ENCODE measurements at places on chromosomes 16 and 17.

- DNase-seq: no peak
Observed at GRCh38 chr16:10738231-10739077, 5.2 kb upstream of the NUBP1 start.

DNA sequence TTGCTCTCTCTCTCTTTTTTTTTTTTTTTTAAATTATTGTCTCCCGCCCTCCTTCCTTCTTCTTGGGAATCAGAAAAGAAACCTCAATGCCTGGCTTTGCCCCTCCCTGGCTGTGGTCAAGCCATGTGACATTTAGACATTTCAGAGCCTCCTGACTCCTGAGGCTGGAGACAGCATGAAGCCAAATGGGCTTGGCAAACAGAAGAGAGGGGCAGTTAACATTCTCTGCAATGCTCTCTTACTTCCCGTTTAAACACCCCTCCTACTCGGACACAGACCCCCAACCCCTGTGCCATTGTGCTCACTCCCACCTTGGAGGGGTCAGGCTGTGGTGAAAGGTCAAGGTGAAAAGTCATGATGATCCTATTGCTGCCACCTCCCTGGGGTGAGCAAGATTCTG is 14.7 kb upstream of the MEOX1 start:
- DNase-seq: no peak

- peak; percentile 45 for DNase-seq
Observed at GRCh38 chr16:53434377-53435065, at the start of gene RBL2. TSS of gene RBL2 (plus strand) at chr16:53434471. CDS start at chr16:53434557, 86 bp downstream.

DNA sequence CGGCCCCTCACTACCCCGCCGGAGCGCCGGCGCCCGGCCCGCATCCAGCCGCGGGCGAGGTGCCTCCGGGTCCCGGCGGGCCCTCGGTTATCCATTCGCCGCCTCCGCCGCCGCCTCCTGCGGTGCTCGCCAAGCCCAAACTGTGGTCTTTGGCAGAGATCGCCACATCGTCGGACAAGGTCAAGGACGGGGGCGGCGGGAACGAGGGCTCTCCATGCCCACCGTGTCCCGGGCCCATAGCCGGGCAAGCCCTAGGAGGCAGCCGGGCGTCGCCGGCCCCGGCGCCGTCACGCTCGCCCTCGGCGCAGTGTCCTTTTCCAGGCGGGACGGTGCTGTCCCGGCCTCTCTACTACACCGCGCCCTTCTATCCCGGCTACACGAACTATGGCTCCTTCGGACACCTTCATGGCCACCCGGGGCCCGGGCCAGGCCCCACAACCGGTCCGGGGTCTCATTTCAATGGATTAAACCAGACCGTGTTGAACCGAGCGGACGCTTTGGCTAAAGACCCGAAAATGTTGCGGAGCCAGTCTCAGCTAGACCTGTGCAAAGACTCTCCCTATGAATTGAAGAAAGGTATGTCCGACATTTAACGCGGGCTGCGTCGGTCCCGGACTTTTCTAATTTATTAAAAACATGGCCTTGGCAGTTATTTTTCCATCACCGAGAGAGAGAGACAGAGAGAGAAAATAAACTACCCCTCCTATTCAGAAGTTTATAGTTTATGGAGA is 2.8 kb downstream of the IRX5 start:
- no peak for DNase-seq

DNA sequence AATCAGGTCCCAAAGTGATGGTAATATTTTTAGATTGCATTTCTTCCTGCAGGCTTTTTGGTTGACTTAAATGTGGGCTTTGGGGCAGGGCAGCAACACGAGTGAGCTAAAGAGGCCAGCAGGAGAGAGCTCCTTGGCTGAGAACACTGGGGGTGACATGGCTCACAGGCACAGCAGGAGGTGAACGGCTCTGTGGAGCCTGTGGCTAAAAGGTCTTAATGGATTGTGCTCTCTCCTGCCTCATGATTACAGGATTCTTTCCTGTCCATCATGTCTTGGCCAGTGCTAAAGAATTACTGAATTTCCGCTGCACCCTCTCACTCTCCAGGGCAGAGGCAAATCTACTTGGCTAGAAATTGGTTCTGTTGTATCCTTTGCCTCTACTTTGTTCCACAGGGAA is 366.6 kb downstream of the HS3ST4 start:
- no peak for DNase-seq

DNA sequence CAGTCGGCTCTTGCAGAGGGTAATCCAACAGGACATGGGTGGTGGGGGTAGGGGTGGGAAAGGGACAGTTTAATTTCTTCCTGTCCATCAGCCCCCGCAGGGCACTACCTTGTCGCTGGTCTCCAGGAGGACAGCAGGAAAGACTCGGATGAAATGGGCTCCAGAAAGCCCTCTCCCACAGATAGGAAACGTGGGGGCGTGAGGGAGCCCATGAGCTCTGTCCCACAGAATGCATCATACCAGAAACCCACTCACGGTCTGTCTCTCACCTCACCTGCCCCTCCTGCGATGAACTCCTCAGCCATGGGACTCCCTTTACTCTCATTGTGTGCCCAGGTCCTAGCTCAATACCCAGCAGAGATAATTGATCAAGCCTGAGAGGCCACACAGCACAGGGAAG is 240.1 kb downstream of the GSG1L start:
- no peak for DNase-seq

DNA sequence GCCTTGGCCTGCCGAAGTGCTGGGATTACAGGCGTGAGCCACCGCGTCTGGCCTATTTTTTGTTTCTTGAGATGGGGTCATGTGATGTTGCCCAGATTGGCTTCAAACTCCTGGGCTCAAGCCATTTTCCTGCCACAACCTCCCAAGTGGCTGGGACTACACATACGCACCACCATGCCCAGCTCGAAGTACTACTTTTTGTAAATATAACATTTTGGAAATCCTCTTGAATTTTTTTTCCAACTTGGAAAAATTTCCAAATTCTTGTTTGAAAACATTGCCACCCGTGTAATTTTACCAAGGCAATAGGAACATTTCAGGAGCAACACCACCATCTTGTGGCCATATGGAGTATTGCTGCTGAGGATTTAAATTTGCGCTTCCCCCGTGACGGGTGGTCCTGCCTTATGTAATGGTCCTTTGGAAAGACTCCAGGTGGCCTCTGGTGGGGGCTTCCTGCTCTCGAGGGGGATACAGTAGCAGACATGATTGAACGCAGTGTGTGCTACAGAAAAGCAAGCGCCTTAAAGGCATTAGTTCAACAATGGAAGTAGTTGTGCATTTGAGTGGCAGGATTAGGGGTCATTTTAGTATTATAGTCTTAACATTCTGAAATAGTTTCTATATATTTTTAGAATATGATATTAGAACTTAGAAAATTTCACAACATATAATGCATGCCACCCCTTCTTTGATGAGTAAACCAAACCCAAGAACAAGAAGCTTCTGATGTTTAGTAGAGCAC is 8.0 kb downstream of the FLYWCH1 start:
- DNase-seq: peak; percentile 1

- DNase-seq: no peak
Observed at GRCh38 chr16:50083996-50084395, 18.2 kb downstream of the HEATR3 start.

DNA sequence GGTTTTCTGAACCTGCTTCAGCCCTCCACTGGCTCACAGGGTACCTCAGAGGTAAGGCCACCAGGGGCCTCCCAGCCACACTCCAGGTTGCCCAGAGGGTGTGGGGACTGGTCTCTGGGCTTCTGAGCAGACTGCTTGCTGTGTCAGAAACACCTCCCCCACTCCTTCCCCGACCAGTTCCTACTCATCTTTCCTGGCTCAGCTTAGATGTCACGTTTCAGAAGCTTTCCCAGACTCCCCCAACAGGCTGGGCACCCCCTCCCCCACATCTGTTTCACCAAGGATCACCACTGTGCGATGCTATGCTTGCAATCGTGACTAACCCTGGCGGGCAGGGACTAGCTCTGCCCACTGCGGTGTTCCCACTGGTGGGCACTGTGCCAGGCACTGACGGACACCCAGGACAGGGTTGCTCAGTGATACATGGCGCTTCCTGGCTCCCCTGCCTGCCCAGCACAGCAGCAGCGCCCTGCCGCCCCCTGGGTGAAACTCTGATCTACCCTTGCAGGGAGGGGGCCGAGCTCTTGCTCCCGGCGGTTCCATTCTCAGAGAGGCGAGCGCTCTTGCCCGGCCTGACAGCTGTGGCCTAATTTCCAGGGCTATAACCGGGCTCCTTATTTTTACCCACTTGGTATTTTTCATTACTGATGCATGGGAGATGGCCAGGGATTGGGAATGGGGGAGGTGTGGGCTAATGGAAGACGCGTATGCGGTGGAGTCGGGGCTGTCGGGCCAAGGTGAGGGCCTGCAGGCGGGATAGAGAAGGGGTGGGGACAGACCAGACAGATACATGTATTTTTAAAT is 29.4 kb upstream of the MTSS2 start:
- no peak for DNase-seq

DNA sequence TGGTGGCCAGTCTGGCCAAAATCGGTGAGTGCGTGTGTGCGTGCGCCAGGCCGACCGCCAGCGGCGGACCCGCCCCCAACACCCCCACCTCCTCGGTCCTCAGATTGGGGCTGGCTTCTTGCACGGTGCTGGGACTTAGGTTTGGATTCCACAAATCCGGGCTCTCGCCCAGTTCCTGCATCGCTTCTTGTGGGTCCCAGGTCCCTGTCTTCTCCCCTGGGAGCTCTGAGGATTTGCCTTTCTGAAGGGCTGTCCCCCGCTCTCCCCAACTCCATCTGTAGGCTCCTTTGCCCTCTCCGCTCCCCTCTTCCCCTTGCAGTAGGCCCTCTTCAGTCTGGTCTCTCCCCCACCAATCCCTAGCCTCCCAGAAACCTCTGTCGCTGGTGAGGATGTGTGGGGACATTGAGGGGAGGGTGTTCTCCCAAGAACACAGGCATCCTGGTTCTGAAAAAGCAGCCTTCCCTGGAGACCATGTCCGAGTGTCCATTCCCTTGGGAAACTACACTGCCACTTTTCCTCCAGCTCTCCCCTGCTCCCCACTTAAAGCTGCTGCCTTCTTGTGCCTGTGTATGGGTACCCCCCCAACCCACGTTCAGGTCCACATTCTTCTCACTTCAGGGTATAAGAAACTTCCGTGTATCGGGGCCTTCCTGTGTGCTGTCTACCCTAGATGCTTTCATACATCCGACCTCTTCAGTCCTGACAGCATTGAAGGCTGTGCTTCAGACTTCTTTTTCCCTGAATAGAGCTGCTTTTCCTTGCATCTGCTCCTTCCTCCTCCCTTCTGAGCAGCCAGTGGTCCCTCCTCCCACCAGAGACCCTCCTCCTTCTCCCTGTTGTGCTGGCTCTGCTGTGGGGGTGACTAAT is 632 bp downstream of the SLC9A5 start:
- DNase-seq: no peak

GRCh38 chr16:70470927-70471341 is 16.5 kb downstream of the FCSK start:
- DNase-seq: no peak

- no peak for DNase-seq
Observed at GRCh38 chr16:57976331-57976796, 5.4 kb upstream of the CNGB1 start.

- no peak for DNase-seq
Observed at GRCh38 chr16:25494292-25494691, 197.5 kb upstream of the HS3ST4 start.

GRCh38 chr17:1047177-1047878 is 50.4 kb downstream of the TIMM22 start:
- no peak for DNase-seq

- no peak for DNase-seq
Observed at GRCh38 chr17:17426184-17426583, 50.6 kb upstream of the MED9 start.

DNA sequence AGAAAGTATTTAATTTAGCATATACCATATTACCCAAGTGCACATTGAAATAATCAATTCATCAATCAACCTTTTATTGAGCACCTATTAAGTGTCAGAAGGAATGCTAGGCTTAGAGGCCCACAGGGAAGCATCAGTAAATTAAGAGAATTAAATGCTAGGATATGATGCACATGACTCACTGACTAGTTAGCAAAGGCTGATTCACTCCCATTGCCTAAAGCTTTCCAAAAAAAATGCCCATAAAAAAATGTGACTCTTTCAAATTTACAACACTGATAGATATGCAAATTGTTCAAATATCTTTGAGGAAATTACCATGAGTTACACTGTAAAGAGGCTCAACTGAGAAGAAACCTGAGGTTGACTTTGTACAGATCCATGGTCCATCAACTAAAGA is 883.3 kb downstream of the CDH11 start:
- DNase-seq: no peak

DNA sequence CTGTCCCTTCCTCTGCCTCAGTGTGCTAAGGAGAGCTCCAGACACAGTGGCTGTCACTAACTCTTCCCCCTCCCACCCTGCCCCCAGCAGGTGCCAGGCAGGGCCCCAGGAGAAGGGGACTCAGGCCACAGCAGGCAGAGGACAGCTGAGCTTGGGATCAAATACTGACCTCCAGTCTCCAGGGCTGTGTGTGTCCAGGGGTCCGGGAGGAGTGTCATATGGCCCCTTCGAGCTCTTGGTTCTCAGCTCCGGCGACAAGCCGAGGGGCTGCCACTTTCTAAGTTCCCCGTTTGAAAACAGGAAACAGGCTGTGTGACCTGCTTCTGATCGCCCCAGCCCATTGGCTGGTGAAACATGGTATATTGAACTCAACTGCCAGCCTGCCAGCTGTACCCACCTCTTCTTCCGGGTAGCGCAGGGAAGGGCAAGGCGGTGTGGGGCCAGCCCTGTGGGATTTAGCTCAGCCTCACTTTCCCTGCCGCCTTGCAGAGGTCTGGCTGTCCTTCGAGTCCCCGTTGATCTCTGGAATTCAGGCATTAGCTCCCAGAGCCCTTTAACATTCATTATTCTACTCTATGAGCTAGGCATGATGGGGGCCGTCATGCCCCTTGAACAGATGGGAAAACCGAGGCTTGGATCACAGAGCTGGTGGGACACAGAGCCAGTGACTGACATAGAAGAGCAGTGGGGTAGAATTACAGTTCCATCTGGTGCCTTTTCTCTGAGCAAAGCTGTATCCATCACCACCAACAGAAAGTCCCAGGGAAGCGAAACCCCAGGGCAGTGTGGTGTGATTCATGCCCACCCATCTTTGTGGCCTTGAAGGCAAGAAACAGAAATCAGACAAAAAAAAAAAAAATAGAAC is at the start of gene SNX20:
SNX20 (minus strand) TSS at position 292 of the 865 bp plus-strand sequence. CDS start 3,786 bp downstream, outside the sequence.
- peak; percentile 56 for DNase-seq

DNA sequence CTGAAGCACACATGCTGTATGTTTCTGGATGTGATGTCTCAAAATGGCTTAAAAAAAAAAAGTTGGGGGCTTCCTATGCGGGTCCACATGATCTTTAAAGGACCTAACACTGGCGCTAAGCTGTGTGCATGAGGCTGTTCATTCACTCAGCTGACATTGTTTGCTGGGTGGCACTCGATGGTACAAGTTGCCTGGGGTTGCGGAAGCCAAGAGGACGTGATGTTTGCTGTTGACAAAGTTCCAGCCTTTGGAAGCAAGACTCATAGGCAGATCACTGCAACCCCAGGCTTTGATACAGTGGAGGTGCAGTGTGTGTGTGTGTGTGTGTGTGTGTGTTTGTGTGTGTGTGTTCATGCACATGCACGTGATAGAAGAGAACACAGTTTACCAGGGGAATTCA is 29.5 kb upstream of the DNAI2 start:
- no peak for DNase-seq

All from KG1 (cell line).